Tibial nerve (tissue), 4 donors: ENCODE measurements at places on chromosomes 6 and 20. TPM values are rescaled to one million over a fixed set of nuclear protein-coding genes. Genes with fewer than 3 reads are reported as not detected.

DNA sequence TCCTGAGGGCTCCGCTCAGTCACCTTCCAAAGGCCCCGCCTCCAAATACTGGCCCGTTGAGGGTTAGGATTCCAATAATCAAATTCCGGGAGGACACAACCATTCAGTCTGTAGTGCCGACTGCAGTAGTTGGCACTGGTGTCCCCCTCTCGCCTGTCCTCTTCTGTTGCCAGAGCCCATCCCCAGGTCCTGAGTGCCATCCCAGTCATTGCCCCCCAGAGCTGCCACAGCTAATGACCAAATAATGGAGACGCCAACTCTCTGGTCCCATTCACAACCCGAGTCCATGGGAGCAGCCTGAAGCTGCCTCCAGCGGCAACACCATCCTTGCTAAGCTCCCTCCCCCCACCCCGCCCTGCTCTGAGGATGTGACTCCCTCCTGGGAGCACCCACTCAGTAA is 115.9 kb downstream of the JPH2 start:
- no peak for DNase-seq

PLCB4 gene
- 52.9 TPM for total RNA-seq

RAB44 gene
- 1.0 TPM for total RNA-seq

DNA sequence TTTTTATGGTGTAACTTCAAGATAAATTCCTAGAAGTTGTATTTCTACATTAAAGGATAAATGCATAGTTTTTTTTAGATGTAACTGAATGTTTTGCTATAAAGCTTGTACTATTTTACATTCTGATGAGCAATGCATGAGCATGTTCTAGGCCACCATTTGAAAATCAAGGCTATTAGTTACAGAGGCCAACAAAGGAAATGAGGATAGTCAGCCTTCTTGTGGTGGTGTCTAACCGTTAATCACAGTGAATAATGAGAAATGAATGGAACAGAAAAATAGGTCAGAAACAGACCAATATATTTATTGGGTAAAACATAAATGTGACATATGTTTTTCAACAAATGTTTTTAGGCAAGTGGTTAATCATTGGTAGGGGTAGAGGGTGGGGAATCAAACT is 37.6 kb upstream of the L3MBTL3 start:
- DNase-seq, result no peak

GRCh38 chr6:166751051-166751595 is 124.1 kb upstream of the RPS6KA2 start:
- DNase-seq, result no peak
